ENCODE measurements at places on chromosomes 6 and 20.

- peak overlapping the region; percentile 43 for H3K4me3 ChIP-seq
- peaks cover 28% of the 10 kb centered on the region for H3K4me1 ChIP-seq
- DNase-seq, result peak; percentile 63
These were observed 39.8 kb upstream of the SLCO4A1 start for GRCh38 chr20:62602550-62602949.

GRCh38 chr6:113293423-113293740 lies 563.8 kb upstream of the MARCKS start:
- H3K36me3 ChIP-seq, result no peaks in the 10 kb centered on the region
- no peaks in the 10 kb centered on the region for H3K27me3 ChIP-seq

- DNase-seq, result no peak
- H3K27me3 ChIP-seq, result no peaks in the 10 kb centered on the region
- H3K4me1 ChIP-seq, result no peaks in the 10 kb centered on the region
- H3K4me3 ChIP-seq, result no peak overlapping the region
- H3K27ac ChIP-seq, result no peak overlapping the region
These were observed 68.3 kb upstream of the BTBD3 start for GRCh38 chr20:11849270-11849915.

DNA sequence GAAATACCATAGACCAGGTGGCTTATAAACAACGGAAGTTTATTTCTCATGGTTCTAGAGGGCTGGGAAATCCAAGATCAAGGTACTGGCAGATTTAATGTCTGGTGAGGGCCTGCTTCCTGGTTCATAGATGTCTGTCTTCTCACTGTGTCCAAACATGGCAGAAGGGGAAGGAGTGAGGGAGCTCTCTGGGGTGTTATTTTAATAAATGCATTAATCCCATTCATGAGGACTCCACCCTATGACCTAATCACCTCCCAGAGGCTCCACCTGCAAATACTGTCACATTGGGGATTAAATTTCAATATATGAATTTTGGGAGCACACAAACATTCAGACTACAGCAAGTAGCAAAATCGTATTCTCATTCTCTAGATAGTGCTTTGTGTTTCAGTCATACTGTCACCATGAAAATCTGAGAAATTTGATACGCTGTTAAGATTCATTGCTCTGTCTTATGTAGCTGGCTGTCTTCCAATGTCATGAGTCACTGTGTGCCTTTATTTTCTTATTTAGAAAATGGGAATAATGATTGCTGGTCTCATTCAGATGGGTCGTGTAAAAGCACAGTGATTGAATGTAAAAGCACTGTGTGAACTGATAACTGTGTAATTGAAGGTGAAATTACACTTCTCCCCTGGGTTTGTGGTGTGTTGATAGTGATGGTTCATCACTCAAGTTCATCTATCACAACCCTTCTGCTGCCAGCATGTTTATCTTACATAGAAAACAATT lies 8.9 kb upstream of the ERVFRD-1 start:
- H3K27me3 ChIP-seq, result no peaks in the 10 kb centered on the region
- no peak for DNase-seq
- peaks cover 1% of the 10 kb centered on the region for H3K36me3 ChIP-seq
- H3K27ac ChIP-seq, result no peak overlapping the region

DNA sequence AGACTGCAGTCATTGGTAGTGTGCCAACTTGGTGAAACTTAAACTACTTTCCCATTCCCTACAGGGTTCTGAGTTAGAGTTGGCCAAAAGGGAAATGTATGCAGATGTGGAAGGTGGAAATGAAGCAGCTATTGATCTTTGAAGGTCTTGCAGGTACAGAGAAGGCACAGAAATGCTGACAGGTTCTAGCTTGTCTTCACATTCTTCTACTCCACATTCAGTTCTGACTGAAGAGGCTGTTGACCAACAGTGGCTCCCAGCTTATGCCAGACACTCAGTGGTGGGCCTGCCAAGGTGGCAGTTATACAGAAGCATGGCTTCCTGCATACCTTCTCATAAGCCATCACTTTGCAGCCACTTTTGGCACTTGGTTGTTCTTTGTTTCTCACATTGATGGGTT lies 423.9 kb downstream of the CDC5L start:
- no peak for DNase-seq
- peaks cover 28% of the 10 kb centered on the region for H3K4me1 ChIP-seq
- no peak overlapping the region for H3K27ac ChIP-seq
- no peak overlapping the region for H3K4me3 ChIP-seq
- peaks cover 12% of the 10 kb centered on the region for H3K36me3 ChIP-seq
- no peaks in the 10 kb centered on the region for H3K27me3 ChIP-seq

DNA sequence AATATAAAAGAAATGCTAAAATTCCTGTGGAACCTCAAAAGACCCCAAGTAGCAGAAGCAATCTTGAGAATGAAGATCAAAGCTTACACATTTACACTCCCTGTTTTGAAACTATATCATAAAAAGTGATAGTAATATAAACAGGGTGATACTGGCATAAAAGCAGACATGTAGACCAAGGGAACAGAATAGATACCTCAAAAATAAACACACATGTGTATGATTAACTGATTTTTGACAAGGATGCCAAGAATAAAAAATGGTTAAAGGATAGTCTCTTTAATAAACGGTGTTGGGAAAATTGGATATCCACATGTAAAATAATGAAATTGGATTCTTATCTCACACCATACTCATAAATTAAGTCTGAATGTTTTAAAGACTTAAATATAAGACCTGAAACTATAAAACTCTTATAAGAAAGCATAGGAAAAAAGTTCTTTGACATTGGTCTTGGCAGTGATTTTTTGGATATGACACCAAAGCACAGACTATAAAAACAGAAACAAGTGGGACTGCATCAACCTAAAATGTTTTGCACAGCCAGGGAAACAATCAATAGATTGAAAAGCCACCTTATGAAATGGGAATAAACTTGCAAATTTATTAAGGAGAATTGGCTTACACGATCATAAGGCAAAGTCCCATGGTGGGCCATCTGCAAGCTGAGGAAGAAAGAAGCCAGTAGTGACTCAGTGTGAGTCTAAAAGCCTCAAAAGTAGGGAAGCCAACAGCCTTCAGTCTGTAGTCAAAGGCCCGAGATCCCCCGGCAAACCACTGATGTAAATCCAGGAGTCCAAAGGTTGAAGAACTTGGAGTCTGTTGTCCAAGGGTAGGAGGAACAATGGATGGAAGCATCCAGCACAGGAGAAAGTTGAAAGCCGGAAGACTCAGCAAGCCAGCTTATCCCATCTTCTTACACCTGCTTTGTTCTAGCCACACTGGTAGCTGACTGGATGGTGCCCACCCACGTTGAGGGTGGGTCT lies 144.3 kb downstream of the MEI4 start:
- H3K36me3 ChIP-seq, result no peaks in the 10 kb centered on the region
- H3K27me3 ChIP-seq, result no peaks in the 10 kb centered on the region
- no peak overlapping the region for H3K4me3 ChIP-seq

DNA sequence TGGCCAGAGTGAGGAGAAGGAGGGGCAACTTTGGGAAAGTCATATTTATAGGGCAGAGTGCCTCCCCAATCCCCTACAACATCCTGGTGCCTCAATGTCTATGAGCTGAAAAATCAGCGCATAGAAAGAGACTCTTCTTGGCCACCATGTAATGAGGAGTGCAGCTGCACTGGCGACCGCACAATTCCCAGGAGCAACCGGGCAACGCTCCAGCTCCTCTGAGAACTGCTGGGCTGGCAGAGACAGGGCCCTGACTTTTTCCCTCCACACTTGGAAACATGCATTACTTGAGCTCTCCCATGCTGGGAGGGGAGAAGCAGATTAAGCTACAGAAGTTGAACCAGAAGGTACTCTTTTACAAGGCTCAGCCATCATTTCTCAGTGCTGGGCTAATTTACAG lies 31.4 kb upstream of the MARCKS start:
- DNase-seq, result no peak
- peaks cover 4% of the 10 kb centered on the region for H3K27me3 ChIP-seq
- H3K36me3 ChIP-seq, result no peaks in the 10 kb centered on the region
- no peaks in the 10 kb centered on the region for H3K4me1 ChIP-seq
- no peak overlapping the region for H3K4me3 ChIP-seq

GRCh38 chr20:49248301-49248700 lies 29.1 kb downstream of the DDX27 start:
- no peaks in the 10 kb centered on the region for H3K27me3 ChIP-seq
- H3K4me1 ChIP-seq, result peaks cover 2% of the 10 kb centered on the region
- peaks cover 59% of the 10 kb centered on the region for H3K36me3 ChIP-seq
- DNase-seq, result no peak
- H3K27ac ChIP-seq, result no peak overlapping the region
- no peak overlapping the region for H3K4me3 ChIP-seq

- no peaks in the 10 kb centered on the region for H3K36me3 ChIP-seq
- no peak overlapping the region for H3K4me3 ChIP-seq
- H3K4me1 ChIP-seq, result no peaks in the 10 kb centered on the region
- no peak for DNase-seq
- H3K27me3 ChIP-seq, result no peaks in the 10 kb centered on the region
These were observed 73.2 kb downstream of the ATRN start for GRCh38 chr20:3543901-3544507.

- peaks cover 15% of the 10 kb centered on the region for H3K36me3 ChIP-seq
- H3K4me1 ChIP-seq, result peaks cover 2% of the 10 kb centered on the region
- no peak for DNase-seq
- H3K27me3 ChIP-seq, result no peaks in the 10 kb centered on the region
These were observed 154.5 kb downstream of the ASCC3 start for GRCh38 chr6:100726666-100727065.

DNA sequence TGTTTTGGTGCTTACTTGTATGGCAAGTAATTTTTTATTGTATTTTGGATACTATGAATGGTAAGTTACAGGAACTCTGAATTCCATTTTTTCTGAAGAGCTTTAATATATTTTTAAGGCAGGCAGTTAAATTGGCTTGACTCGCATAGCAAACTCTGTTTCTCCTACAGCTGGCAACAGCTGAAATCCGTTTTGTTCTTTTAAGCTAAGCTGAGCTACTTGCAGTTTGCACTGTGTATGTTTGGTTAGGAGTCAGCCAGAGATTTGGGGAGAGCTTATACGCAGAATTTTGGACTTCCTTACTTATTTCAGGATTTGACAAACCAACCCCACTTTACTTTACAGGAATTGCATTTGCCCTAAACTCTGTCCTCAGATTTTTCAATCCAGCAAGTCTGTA lies 179.1 kb downstream of the COL19A1 start:
- DNase-seq, result no peak
- H3K27ac ChIP-seq, result no peak overlapping the region
- no peak overlapping the region for H3K4me3 ChIP-seq

- H3K27ac ChIP-seq, result no peak overlapping the region
- no peak overlapping the region for H3K4me3 ChIP-seq
- no peaks in the 10 kb centered on the region for H3K4me1 ChIP-seq
These were observed 68.4 kb downstream of the ATG5 start for GRCh38 chr6:106257195-106257594.

DNA sequence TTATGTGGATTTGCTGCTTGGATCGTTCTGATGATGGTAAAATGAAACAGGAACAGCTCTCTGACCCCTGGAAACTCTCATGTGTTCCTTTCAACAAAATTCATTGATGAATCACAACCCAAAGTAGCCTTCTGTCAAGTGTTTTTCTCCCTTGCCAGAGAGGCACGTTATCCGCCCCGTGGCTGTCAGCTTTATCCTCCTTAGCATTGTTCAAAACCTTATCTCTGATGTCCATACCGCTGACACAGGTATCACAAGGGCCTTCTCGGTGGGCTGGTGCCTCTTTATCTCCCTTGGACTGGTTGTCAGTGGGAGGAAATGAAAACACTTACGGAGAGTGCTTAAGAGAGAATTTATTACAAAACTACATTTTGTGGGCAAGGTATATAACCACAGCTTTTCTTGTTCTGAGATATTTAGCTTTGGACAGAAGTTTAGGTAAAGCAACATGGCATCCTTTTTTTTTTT lies 84.9 kb downstream of the TIAM2 start:
- peaks cover 21% of the 10 kb centered on the region for H3K4me1 ChIP-seq
- no peaks in the 10 kb centered on the region for H3K27me3 ChIP-seq
- no peak overlapping the region for H3K4me3 ChIP-seq
- H3K36me3 ChIP-seq, result no peaks in the 10 kb centered on the region
- H3K27ac ChIP-seq, result no peak overlapping the region
- DNase-seq, result no peak

DNA sequence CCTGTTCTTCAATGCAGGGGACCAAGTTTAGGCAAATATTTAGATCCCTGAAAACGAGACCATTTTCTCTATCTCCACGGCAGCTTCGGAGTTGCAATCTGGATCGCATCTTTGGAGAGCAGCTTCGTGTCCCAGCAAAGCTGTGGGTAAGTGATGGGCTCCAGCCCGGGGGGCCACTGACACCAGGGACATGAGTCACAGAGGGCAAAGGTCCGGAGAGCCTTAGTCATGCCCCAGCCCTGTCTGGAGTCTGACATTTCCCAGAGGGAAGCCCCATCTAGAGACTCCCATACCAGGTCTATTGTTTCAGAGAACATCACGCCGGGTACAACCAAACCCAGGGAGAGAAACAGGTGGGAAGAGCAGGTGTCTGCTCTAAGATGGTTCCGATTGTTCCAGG lies 95.9 kb downstream of the NFATC2 start:
- DNase-seq, result no peak
- peaks cover 12% of the 10 kb centered on the region for H3K4me1 ChIP-seq
- H3K4me3 ChIP-seq, result no peak overlapping the region
- no peaks in the 10 kb centered on the region for H3K27me3 ChIP-seq
- H3K36me3 ChIP-seq, result peaks cover 59% of the 10 kb centered on the region

DNA sequence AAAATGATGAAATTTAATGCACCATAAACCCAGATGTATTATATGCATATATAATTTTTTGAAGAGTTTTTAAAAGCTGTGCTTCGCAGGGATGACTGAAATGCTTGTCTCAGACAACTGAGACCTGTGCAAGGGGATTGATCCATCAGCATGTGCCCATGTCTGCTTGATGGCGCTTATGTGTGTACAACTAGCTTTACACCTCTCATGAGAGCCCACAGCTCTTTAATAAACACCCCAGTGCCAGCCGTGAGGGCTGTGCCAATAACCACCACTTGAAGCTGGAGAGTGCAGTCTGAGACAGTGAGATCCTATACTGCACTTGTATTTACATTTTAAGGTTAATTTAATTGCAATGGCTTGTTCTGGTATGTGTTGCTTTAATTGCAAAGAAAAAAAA lies 225.5 kb downstream of the BCKDHB start:
- no peak overlapping the region for H3K27ac ChIP-seq
- no peaks in the 10 kb centered on the region for H3K36me3 ChIP-seq
- no peaks in the 10 kb centered on the region for H3K27me3 ChIP-seq
- H3K4me3 ChIP-seq, result no peak overlapping the region
- DNase-seq, result no peak
- no peaks in the 10 kb centered on the region for H3K4me1 ChIP-seq

DNA sequence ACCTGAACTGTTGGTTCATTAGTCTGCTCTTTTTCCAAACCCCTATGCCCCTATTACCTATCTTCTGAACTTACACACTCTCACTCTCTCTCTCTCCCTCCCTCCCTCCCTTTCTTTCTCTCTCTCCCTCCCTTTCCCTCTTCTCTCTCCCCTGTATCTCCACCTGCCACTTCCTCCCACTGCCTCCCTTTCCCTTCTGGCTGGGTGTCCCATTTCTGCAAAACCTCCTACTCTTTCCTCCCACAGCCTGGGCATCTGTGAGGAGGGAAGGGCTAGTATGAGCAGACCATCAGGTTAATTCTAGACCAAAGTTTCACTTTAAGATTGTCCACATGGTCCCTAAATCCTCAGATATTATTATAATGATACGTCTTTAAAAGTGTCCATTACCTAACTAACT lies 95.1 kb downstream of the TMEM200A start:
- no peak for DNase-seq

GRCh38 chr6:149318581-149319286 lies 1.2 kb downstream of the TAB2 start:
- H3K27me3 ChIP-seq, result no peaks in the 10 kb centered on the region
- DNase-seq, result no peak
- peak overlapping the region; percentile 95 for H3K27ac ChIP-seq
- peak overlapping the region; percentile 88 for H3K4me3 ChIP-seq
- peaks cover 37% of the 10 kb centered on the region for H3K36me3 ChIP-seq
- H3K4me1 ChIP-seq, result peaks cover 53% of the 10 kb centered on the region

- H3K4me1 ChIP-seq, result no peaks in the 10 kb centered on the region
- H3K4me3 ChIP-seq, result no peak overlapping the region
- DNase-seq, result no peak
- H3K27ac ChIP-seq, result no peak overlapping the region
- H3K27me3 ChIP-seq, result no peaks in the 10 kb centered on the region
These were observed 564.0 kb downstream of the CD109 start for GRCh38 chr6:74259981-74260380.

Measured in activated naive CD4-positive, alpha-beta T cell treated with anti-CD3 and anti-CD28 coated beads, Interleukin-2, amount 10 ng/mL, durations not matched to agents 7 days and 5 days (primary cell).